ENCODE measurements at places on chromosomes 2 and 18.

GRCh38 chr18:26653943-26654615, 105.7 kb upstream of the KCTD1 start:
- no peak for DNase-seq

DNA sequence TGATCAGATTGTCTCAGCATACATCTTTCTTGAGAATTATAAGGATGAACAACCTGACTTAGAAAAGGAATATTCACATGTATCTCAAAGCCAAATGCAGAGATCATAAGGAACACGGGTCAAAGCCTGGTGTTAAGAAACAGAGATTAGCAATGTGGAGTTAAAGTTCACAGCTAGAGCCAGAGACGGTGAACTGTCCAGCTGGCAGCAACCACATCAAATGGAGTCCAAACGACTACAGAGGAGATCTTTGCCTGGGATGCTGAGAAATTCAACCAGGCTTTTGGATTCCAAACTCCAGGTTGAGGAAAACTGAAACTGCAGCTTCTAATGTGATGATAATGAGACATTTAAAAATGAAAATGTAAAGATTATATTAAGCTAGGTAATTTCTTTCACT, 939.9 kb upstream of the NXPH2 start:
- DNase-seq, result no peak

GRCh38 chr2:7599462-7600258, 682.4 kb downstream of the RNF144A start:
- no peak for DNase-seq

- DNase-seq, result no peak
These were observed 62.1 kb downstream of the PRKCE start for GRCh38 chr2:45713591-45713990.

DNA sequence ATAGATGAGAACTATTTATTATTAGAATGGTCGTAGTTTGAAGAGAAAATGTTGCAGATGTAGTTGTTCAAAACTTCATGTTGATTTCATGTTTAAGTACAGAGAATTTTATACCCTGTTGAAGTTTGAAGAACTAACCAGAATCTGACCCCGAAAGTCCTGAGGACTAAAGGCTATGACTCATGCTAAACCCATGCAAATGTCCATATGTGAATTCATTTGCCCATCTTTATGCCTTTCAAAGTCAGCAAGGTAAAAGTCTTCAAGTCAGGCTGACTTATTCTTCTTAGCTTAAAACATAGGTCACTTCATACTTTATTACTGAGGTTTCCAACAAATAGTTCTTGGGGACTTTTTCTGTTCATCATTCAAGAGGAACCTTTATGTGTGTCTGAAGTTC, 185.5 kb downstream of the CCDC85A start:
- no peak for DNase-seq

- no peak for DNase-seq
These were observed 273.1 kb upstream of the SLC8A1 start for GRCh38 chr2:40725040-40725439.

DNA sequence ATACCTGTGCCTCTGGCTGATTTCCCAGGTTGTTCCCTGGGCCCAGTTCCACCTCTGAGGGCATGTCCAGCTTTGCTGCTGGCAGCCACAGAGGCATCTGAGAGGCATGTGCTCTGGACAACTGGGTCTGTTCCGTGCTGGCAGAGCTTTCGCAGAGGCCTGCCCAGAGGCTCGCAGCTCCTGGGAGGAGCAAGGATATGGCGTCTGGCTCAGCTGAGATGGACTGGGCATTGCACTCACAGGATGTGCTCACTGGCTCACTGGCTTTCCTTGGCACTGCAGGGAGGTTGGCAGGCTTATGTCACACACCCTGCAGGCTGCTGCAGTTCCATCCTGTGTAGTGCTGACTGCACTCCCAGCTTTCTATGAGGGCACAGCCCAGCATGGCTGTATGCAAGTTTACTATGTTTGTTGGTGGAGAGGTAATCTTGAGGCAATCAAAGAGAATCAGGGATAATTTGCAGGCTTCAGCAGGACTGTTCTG, 172.3 kb downstream of the PRKCE start:
- no peak for DNase-seq

DNA sequence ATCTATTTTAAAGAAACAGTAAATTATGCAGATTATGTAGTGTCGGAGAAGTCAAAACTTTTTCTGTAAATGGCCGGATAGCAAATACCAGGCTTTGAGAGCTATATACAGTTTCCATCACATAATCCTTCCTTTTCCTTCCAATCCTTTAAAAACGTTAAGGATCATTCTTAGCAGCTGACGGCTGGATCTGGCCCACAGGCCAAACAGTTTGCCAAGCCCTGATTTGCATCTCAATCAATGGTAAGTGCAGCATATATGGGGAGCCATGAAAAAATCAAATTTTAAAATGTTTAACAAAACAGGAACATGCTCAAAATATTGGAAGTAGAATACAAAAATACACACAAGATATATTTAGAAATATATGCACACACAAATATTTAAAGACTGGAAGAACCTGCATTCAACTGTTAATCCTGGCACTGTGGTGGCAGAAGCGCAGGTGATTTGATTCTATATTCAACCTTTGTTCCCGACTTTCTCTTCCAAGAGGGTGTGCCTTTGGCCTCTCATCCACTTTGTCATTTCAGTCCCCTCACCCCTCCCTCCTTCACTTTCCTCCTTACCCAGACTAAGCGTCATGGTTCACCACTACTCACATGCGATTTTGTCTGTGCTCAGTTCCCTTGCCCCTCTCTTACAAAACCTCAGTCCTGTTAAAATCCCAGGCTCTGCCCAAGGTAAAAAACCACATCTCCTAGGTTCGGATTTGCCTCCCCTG, 27.3 kb downstream of the NDUFA10 start:
- no peak for DNase-seq
